A549 treated with GW870086 at 1 μM for 4 hours (cell line): ENCODE measurements at places on chromosomes 3 and 15. TPM values are rescaled to one million over a fixed set of nuclear protein-coding genes. Genes with fewer than 3 reads are reported as not detected.

Gene ANKRD34C
- not detected in 5 replicates for total RNA-seq

Gene CCDC191
- total RNA-seq = 1.2 to 2.0 TPM (median 1.7 TPM) in 5 replicates

Gene ANKRD63
- 0.25 to 0.41 TPM (median 0.37 TPM) in 5 replicates for total RNA-seq

Gene AGBL1
- not detected in 5 replicates for total RNA-seq

Gene GP9
- not detected in 5 replicates for total RNA-seq

Gene FGF12
- total RNA-seq = 0.46 to 0.71 TPM (median 0.65 TPM) in 5 replicates
